ENCODE measurements at places on chromosomes 12 and 14.

DNA sequence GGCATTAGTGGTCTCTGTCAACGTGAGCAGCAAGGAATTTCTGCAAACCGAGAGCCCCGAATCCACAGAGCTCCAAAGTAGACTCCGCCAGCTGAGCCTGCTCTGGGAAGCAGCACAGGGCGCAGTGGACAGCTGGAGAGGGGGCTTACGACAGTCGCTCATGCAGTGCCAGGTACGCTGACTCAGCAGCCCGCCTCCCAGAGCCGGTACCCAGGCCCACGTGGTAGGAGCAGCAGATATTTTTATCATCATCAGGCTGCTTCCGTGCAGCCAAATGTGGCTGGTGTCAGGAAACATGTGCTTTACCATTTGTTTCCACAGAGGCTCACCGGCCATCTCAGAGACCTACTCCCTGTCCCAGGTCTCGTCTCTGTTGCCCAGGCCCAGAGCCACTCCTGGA lies 73.7 kb downstream of the ESR2 start:
- DNase-seq, result no peak

- DNase-seq, result peak; percentile 73
Measured at GRCh38 chr12:105369014-105369413, 38.5 kb downstream of the C12orf75 start.

DNA sequence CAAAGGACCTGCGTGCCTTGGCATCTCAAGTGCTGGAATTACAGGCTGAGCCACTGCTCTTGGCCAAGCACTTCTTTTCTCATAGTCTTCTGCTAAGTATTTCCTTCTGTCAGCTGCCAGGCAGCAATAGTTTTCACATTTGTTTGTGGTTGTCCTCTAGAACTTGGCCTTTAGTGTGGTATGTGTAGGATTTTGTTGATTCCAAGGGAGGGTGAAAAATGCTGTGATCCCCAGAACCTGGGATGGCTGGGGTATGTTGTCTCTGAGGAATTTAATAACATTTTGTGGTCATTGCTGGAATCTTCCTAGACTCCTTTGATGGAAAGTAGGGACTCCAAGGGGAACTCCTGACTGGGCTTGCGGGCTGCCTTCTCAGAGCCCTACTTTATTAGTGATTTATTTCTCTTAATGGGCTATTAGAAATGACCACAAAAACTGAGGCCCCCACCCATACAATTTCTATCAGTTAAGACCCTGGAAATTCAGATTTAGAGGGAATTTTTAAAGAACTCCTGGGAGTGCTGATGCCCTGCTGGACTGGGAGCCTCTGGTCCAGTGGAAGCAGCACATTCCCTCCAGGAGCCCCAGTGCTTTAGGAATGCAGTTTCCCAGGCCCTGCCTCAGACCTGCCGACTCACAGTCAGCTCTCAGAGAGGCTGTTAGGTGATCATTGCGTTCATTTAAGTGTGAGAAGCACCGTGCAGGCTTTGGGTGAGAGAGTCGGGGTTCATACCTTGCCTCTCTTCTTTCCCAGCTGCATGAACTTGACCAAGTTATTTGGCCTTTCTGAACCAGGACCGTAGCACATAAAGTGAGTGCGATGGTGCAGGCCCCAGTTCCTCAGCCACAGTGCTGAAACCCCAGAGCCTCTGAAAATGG lies 22.7 kb downstream of the TRAF3 start:
- DNase-seq, result peak; percentile 86

GRCh38 chr14:71142375-71143038 lies 235.2 kb downstream of the PCNX1 start:
- DNase-seq, result peak; percentile 84

GRCh38 chr14:22047115-22047514 lies 373.5 kb upstream of the OR4E1 start:
- no peak for DNase-seq

DNA sequence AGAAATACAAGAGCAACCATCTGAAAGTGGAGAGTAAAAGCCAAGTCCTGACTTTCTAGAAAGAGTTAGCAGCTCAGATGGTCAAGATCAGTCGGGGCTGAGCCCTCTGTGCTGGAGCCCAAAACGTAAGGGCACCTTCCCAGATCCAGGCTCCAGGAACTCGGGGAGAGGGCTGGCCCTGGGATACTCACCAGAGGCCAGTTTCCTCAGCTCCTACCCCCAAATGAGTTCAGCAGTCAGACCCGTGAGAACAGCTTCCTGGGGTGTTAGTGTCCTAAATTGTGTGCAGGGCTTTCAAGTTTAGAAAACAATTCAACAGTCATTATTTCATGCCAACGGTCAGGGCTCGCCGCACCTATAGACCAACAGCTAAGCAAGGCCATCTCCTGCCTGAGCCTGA lies 147.6 kb upstream of the FKBP4 start:
- no peak for DNase-seq

GRCh38 chr12:54444206-54444605 lies 25.1 kb upstream of the ITGA5 start:
- DNase-seq, result no peak

- peak; percentile 32 for DNase-seq
Measured at GRCh38 chr12:32891956-32892355, 4.6 kb downstream of the PKP2 start.

DNA sequence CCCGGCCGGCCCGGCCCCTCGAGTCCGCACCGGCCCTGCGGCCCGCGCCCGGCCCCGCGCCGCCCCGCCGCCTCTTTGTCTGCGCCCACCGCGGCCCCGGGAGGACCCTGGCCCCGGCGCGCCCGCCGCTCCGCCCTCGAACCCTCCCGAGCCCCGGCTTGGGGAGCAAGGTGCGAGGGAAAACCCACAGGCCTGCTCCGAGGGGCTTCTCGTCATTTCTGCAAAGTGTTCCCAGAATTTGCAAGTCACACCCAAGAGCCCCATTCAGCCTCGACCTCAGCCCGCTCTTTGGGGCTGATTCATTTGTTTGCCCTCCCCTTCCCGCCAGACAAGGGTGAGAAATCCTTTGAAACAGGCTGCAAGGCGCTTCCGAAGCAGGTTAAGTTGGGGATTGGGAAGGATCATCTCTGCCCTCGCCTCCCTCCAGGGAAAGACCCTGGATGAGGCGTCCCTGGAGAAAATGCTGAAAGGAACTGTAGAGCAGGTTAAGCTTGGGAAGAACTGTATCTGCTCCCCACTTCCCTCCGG lies 325 bp upstream of the CLIP1 start:
- DNase-seq, result peak; percentile 61

- DNase-seq, result no peak
Measured at GRCh38 chr12:46218322-46219095, 50.3 kb downstream of the SLC38A1 start.

GRCh38 chr12:21697904-21698630 lies 40.4 kb upstream of the LDHB start:
- peak; percentile 21 for DNase-seq

DNA sequence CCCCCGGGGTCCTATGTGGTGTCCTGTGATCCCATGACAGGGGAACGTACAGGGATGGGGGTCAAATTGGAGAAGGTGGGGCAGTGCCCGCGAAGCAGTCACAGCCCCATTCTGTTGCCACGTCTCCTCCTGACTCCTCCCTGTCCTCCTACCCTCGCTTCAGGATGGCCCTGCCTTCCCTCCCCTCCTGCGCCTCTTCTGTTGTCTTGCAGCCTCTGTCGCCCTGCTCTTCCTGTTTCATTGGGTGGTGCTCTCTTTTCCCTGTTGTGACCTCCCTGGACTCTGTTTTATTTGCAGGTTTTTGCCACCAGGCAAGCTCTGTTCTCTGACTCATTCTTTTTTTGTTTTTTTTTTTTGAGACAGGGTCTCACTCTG lies 18.7 kb downstream of the CABP1 start:
- DNase-seq, result no peak

DNA sequence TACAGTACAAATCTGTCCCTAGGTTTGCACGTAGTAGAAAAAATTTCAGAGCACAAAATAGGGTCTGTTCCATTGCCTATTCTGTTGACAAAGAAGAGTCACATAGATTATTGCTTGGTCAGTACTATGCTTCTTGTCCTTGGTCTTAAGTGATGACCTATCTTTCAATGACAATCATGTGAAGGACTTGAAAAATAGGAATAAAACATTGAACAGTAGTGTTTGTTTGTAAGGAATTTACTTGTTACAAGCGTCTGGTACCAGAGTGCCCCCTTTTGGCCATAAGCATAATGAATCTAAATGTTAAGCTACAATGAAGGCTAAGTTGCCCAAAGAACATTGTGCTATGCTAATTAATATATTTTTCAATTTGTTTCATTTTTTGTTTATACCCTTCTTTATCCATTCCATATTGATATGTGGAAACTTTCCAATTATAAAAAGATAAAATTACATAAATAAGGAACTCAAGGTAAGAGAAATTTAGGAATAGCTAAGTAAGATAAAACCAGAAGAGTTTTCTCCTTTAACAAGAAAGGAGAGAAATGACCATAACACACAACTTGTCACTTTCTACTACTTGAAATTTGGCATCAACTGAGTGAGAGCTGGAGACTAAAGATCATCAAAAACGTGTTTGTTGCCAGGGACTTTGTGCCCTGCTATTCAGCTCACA lies 204.7 kb downstream of the EPS8 start:
- DNase-seq, result peak; percentile 43
